ENCODE measurements at places on chromosomes 2 and 18.

DNA sequence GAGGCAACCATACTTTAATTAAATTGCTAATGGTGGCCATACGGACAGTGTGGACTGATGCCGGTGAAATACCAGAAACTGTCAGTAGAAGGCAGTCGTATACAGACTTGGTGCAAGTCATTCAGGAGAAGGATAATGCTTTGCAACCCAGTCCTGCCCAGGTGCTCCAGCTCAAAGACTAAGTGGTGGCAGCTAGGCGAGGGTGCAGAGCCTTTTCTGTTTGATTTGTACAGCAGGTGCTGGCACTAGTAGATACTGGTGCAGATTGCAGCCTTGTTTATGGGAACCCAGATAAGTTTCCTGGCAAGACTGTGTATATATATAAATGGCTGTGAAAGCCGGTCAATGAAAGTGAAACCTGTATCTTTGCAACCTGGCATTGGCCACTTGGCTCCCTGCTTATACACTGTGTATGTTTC, 208.3 kb upstream of the SYT4 start:
- DNase-seq, result no peak

DNA sequence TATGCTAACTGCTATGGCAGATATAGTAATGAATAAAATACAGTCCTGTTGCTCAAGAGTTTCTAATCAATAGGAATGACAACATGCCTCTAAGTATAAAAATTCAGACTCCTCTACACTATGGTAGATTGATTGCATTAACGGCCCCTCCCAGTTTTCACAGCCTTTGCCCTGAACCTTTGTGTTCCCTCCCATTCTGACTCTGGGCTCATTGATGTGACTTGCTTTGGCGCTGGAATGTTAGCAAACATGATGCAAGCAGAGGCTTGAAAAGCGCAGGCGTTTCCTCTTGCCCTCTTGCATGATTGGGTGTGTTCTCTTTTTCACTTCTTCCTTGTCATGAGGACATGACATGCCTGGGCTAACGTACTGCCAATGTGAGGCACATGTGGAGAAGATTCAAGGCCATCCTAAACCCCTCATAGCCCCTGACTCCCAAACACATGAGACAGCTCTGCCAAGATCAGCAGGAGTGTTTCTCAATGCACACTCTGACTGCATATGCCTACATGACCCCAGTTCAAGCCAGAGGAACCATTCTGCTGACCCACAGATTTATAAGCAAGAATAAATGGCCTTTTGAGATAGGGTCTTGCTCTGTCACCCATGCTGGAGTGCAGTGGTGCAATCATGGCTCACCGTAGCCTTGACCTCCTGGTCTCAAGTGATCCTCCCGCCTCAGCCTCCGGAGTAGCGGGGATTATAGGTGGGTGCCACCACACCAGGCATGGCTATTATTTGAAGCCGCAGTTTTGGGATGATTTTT, 49.7 kb upstream of the CD28 start:
- DNase-seq, result no peak

GRCh38 chr18:45728336-45729010, 4.5 kb downstream of the SLC14A1 start:
- no peak for DNase-seq

DNA sequence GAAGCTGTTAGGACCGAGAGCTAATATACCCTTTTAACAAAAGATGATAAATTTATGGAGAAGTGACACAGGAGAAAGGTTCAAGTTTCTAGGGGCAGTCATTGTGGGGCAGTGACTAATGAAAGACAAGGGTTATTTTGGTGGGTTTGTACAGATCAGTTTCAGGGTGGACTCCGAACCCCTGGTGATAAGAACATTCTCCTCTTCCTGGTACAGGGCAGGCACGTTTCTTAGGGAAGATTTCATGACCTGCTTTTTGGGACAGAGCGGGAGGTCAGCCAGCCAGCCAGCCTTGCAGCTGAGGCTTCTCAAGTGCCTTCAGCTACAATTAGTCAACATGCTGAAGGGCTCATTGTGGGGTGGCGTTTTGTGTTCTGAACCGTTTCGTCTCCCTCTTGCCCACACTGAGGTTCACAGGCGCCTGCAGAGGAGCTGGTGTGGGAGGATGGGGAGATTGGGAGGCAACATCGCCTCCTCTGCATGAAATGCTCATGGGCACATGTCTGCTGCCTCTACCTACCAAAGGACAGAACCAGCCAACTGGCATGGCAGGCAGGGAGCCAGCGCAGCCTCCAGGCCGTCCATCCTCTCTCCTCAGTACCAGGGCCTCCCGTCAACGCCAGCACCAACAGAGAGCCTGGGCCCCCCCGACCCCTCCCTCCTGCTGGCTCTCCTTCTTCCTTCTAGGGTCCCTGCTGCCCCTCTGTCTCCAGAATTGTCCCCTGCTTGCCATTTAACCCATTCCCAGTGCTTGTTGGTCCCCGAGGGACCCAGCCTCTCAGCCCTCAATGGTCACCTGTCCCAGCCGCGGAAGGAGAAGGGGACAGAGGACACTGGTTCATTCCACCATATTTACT, 9.6 kb downstream of the CHMP1B start:
- no peak for DNase-seq

DNA sequence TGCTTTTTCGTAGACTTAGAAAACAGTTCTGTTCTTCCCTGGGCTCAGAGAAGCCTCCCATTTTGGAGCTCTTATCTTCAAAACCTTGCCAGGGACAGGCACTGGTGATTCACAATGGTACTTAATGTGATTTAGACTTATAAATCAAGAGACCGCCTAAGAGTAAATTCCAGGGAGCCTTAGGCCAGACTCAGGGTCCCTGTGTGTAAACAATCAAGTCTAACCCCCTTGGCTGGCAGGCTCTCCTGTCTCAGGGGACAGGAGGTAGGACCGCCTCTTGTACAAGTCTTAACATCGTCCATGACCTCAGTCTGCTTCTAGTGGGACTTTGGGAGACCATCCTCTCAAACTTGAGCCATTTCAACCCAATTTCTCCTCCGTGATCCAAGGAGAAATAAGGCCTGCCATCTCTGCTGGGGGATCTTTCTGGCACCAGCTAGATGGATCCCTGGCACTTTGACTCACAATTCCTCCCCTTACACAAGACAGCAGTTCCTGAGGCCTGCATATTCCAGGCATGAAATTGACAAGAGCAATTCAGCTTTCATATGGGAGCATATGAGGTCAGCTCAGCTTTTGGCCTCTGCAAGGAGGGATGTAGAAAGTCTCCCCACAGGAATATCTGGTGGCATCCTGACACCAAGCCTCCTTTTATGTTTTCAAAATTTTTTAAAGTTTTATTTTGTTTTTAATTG, 487.0 kb downstream of the TNS1 start:
- DNase-seq, result no peak

DNA sequence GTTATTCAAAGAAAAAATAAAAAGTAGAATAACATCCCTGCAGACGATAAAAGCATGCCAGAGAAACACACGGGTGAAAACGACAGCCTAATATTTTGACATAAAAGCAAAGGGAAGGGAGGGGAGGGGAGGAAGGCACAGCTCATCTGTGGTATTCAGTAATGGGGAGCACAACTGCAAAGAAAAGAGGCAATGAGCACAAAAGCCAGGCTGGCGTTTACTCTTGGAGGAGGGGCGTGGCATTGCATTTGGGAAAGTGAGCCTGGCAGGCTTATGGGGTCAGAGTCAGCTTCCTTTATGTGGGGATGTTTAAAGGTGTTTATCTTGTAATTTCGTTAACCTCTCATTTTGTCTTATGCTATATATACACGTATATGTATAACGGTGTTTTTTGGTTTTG, 53.2 kb downstream of the STEAP3 start:
- no peak for DNase-seq

DNA sequence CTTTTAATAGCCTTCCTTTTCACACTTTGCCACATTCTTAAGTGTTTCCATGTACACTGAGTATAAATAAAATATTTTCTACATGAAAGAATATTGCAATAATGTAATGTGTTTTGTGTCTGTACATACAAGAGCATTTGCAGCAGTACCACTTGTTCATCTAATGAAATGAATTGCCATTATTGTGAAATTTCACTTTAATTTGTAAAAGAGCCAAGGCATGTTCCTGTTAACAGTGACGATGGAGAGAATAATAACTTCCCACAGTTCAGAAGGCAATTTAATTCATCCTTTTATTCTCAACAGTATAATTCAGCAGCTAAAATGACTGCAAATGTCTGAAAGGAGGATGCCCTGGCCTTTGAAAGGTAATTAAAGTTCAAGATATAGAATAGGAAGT, 853.9 kb downstream of the LRRTM4 start:
- no peak for DNase-seq

DNA sequence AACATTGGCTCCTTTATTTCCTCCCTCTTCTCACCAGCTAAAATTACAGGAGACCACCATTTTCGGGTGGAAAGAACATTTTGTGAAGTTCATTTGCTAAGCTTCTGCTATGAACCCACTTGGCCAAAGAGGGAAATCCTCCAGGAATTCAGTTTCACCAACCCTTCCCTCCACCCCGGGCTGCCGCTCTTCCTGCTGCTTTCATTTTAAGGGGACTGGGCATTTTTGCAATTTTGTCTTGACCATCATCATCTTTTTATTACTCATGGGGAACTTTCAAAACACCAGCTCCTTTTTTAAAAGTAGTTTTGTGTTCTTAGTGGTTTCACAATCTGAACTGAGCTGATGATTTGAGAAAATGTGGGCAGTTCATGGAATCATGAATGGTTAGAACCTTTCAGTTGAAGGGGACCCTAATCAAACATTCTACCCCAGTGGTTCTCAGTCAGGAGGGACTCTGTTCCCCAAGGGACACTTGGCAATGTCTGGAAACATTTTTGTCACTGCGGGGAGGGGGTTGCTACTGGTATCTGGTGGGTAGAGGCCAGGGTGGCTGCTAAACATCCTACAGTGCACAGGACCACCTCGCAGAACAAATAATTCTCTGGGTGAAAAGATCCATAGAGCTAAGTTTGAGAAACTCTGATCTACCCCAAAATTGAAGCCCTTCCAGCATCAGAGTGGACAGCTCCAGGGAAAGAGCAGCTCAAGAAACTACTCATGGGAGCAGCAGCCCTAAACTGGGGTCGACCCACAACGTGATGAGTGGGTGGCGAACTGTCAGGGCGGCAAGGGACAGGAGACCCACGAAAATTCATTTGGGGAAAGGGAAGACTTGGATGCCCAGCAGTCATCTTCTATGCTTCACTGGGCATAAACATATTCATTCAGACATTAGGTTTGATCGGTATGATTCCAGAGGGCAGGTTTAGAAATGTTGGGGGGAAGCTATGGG, 92.9 kb downstream of the ACKR3 start:
- no peak for DNase-seq
